ENCODE measurements at places on chromosomes 11 and 22. TPM values are rescaled to one million over a fixed set of nuclear protein-coding genes. Genes with fewer than 3 reads are reported as not detected.
A peak's percentile ranks its signal among the peaks of the same experiment; 100 is the strongest.

DNA sequence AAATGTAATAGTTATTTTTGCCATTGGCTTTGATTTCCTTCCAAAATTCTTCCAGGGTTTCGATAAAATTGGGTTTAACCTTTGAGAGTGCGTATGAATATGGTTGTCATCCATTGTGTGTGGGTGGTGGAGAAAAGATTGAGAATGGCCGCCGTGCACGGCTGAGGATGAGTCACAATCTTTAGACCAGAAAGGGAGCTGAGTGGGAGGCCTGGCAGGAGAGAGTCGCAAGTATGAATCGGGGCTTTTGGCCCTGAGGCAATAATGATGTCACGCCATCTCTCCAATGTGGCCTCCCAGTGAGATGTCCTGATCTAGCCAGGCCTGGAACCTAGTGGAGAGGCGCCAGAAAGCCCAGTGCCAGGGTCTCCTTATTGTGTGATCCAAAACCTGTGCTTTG lies 33.1 kb upstream of the SMPD1 start:
- peak overlapping the region; percentile 53 for H3K4me3 ChIP-seq
- no peaks in the 10 kb centered on the region for H3K36me3 ChIP-seq
- peak overlapping the region; percentile 73 for H3K27ac ChIP-seq
- no peaks in the 10 kb centered on the region for H3K27me3 ChIP-seq
- peak; percentile 99 for DNase-seq
- peaks cover 20% of the 10 kb centered on the region for H3K4me1 ChIP-seq

The OR52H1 gene
- total RNA-seq, result not detected

The C11orf86 gene
- total RNA-seq, result not detected

- no peaks in the 10 kb centered on the region for H3K36me3 ChIP-seq
- no peak for DNase-seq
- H3K4me1 ChIP-seq, result peaks cover 16% of the 10 kb centered on the region
Observed at GRCh38 chr11:35058669-35059434, 80.1 kb upstream of the CD44 start.

- no peaks in the 10 kb centered on the region for H3K27me3 ChIP-seq
- no peak overlapping the region for H3K4me3 ChIP-seq
- no peaks in the 10 kb centered on the region for H3K36me3 ChIP-seq
- DNase-seq, result no peak
- H3K27ac ChIP-seq, result no peak overlapping the region
Observed at GRCh38 chr11:66866511-66866986, 9.7 kb downstream of the LRFN4 start.

GRCh38 chr22:38513063-38513462 lies 7.0 kb upstream of the DDX17 start:
- no peaks in the 10 kb centered on the region for H3K27me3 ChIP-seq
- no peaks in the 10 kb centered on the region for H3K4me1 ChIP-seq
- no peak overlapping the region for H3K27ac ChIP-seq
- H3K4me3 ChIP-seq, result no peak overlapping the region

The ANKK1 gene
- not detected for total RNA-seq

DNA sequence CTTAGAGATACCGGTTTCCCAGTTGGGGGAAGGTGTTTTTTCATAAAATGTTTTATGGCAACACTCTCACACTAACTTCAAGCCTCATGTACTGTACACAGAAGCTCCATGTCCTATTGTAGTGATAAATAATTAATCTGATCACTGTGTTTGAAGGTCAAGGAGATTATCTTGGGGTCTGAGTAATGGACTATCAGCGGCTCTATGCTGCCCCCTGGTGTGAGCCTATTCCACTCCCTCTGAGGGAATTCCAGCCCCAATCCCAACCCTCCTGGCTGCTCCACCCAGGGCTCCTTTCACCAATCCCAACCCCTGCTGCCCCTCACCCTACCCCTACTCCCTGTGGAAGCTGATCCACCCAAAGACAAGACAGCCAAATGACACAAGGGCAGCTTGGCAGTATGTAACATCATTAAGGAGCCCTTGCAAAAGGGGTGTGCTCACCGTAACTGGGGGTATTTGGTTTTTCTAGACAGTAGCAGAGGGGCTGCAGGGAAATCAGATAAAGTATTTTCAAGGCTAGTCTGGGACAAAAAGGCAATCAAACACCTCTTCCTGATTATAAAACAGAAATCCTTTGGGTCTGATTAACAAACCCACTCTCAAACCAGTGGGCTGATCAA lies 22.3 kb downstream of the HPS4 start:
- H3K4me3 ChIP-seq, result no peak overlapping the region
- no peaks in the 10 kb centered on the region for H3K4me1 ChIP-seq
- DNase-seq, result peak; percentile 65
- H3K27ac ChIP-seq, result no peak overlapping the region
- no peaks in the 10 kb centered on the region for H3K27me3 ChIP-seq

- H3K4me3 ChIP-seq, result no peak overlapping the region
- H3K27ac ChIP-seq, result peak overlapping the region; percentile 29
- no peaks in the 10 kb centered on the region for H3K36me3 ChIP-seq
- peaks cover 27% of the 10 kb centered on the region for H3K4me1 ChIP-seq
Observed at GRCh38 chr11:129224538-129224937, 32.4 kb upstream of the ARHGAP32 start.

All from GM23248 (cell line).